ENCODE measurements at places on chromosomes 13 and 19.
A peak's percentile ranks its signal among the peaks of the same experiment; 100 is the strongest.

- no peak for DNase-seq
Measured at GRCh38 chr19:51726049-51726448, 2.3 kb upstream of the HAS1 start.

DNA sequence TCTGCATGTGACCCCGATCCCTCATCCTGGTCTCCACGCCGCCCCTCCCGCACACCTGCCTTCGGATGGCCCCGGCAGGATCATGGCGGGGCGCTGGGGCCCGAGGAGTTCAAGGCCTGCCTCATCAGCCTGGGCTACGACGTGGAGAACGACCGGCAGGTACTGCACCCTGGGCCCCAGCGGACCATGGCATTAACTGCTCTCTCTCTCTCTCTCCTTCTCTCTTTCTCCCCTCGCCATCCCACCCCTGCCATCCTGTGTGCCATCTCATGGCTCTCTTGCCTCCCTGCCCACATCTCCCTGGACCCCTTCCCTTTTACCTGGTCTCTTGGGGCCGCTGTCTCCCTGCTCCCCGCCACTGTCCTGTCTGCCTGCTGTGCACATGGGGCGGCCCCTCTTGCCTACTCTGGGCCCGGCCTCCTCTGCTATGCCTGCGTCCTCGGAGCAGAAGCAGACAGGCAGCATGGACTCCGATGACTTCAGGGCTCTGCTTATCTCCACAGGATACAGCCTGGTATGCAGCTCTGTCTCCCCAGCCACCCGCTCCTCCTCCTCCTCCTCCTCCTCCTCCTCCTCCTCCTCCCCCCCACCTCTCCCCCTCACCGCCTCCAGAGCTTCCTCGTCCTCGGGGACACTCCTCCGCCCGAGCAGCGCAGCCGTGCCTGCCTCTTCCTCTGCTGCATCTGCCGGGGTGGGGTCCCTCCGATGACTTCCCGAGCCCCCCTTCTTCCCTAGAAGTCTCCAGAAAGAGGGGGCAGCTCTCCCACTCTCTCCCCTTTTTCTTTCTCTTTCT lies 16.2 kb downstream of the CAPN12 start:
- no peak for DNase-seq

- no peak for DNase-seq
Measured at GRCh38 chr13:51726446-51727193, 77.3 kb downstream of the DHRS12 start.

- DNase-seq = no peak
Measured at GRCh38 chr13:96417939-96418685, 328.2 kb downstream of the HS6ST3 start.

- no peak for DNase-seq
Measured at GRCh38 chr13:106526738-106527444, 8.6 kb downstream of the EFNB2 start.

GRCh38 chr13:84607261-84608013 lies 725.2 kb upstream of the SLITRK1 start:
- no peak for DNase-seq

DNA sequence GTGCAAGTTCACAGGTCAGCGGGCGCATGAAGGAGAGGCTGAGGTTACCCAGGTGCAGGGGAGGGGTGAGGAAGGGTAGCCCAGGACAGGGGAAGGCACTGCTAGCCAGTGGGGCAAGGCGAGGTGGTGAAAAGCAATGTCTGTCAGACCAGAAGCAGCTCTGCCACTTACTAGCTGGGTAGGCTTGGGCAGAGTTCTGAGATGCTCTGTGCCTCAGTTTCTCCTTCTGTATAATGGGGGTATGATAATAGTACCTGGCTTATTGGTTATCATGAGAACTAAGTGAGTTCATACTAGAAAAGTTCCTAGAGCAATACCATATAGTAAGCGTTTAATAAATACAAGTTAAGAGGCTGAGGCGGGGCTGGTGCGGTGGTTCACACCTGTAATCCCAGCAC lies 14.3 kb upstream of the SCN1B start:
- DNase-seq = no peak

DNA sequence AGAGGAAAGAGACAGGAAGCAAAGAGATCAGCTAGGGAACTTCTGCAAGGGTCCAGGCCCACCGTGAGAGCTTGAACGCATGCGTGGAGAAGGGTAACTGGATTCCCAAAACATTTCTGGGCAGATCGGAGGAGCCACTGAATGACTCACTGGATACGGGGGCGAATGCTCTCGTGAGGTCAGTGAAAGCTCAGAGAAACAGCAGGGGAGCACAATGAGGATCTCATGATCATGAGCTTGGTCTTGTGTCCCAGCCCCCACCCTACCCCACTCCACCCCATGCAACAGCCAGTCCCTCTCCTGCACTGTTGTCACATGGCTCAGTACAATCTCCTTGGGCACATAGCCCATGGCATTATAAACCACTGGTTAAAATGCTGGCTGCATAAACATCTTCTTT lies 40.6 kb downstream of the DCLK1 start:
- DNase-seq = no peak

DNA sequence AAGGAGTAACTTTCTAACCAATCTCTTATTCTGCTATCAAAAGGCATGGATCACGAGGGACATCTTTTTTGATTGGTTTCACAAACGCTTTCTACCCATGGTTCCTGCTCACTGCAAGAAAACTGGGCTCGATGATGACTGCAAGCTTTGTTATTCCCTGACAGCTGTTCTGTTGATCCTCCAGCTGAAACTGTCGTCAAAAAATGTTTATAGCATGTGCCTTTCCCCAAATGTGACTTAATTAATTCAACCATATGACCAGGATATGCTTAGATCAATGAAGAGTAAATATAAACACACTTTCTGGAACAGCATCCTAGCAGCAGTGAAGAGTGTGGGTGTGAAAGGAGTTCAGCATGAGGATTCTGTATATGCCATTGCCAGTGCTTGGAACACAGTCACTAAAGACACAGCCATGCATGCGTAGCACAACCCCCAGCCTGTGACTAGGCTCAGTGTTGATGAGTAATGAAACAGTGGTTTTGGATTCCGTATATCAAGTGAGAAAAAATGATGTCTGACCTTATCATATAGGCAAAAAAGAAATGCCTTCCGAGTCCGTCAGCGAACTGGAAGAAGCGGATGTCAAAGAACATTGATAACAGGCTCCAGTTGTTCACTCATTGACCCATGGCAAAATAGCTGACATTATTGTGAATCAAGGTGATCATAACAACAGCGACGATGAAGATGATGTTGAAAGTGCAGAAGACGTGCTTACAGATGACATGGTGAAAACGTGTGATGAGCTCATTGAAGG lies 347.4 kb downstream of the FGF9 start:
- no peak for DNase-seq

- DNase-seq = no peak
Measured at GRCh38 chr13:85725433-85725832, 73.8 kb downstream of the SLITRK6 start.

DNA sequence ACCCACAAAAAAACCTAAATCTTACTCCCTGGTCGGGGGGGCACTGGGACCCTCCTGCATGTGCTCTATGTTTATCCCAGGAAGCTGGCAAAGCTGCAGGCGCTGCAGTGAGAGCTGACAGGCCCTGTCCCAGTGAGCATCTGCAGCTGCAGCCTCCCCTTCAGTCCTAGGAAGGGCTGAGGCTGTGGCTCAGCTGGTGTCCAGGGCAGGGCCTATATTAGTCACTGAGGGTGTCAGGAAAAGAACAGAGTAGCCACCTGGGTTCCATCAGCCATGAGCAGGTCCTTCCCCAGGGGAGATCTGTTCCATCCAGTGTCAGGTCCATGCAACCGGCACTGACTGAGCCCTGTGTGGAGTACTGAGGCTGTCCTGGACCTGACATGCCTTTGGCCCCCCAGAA lies 120.5 kb downstream of the TNFRSF19 start:
- DNase-seq = no peak

- no peak for DNase-seq
Measured at GRCh38 chr13:27679396-27679795, 57.7 kb downstream of the POLR1D start.

DNA sequence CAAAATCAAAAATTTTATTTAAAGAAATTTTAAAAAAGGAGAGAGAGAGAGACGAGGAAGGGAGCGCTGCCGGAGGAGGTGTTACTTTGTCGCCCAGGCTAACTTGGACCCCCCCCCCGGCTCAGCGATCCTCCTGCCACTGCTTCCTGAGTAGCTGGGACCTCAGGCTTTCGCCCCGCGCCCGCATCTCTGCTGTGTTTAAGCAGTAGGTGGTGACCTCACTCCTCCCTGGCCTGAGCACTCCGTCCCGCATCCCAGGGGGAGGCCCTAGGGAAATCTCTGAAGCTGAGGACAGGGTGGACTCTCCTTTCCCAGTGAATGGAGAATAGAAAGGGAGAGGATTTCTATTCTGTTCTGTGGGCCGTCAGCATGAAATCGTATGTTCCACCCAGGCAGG lies 485 bp upstream of the ZNF845 start:
- DNase-seq = peak; percentile 47

DNA sequence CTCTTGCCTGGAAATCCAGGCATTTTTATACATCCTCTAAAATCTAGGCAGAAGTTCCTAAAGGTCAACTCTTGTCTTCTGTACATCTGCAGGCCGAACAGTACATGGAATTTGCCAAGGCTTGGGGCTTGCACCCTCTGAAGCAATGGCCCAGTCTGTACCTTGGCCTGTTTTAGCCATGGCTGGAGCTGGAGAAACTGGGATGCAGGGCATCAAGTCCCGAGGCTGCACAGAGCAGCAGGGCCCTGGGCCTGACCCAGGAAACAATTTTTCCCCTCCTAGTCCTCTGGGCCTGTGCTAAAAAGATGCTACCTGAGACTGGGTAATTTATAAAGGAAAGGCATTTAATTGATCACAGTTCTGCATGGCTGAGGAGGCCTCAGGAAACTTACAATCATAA lies 520.8 kb upstream of the MIR17HG start:
- DNase-seq = no peak

DNA sequence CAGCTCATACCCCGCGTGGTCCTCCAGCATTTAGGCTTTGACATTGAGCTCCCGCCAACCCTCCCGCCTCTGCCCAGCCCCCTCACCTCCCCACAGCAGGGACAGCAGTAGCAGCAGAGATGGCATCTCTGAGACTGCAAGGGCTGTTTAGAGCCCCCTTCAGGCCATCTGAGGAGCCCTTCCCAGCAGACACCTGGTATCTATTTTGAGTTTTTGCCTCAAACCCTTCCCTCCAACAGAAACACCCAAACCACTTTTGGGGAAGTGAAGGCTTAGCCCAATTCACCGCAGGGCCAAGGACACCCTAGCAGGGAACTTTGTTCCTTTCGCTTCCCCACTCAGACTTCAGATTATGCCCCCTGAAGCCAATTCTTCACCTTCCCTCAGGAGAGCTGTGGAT lies 6.3 kb upstream of the ZNF175 start:
- no peak for DNase-seq

DNA sequence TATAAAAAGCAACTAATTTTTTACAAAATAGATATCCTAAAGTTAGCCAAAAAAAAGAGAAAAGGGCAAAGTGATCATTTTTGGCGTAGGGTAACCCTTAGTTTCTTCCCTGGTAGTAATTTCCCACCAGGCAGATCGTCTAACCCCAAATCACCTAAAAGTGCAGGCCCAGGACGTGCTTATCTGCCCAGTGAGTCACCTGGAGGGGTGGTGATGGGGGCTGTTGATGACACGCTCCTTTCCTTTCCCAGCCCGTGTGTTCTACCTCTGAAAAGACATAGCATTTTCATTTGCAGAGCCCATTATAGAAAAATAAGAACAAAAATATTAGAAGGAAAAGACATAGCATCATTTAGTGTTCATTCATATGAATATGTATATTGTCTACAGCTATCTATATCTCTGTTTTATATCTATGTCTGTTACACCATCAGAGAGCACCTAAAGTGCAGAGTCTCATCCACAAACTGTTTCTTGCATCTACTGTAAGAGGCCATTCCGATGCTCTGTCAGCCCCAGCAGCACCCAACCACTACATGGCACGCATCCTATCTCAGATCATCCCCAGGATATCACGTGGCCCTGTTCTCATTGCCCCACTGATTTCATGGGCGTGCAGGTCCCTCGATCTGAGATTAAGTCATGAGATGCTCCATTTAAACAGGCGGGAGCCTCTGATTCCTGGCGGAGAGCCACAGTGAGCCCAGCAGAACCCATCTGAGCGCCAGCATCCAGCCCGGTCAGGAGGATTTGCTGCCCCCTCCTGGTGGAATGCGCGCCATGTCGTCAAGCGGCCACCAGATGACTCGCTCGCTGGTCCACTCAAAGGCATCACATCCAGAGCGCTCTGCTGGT lies 8.5 kb upstream of the LILRB3 start:
- peak; percentile 92 for DNase-seq

GRCh38 chr19:46785054-46785979 lies 3.1 kb downstream of the SLC1A5 start:
- DNase-seq = no peak

Data from left lobe of liver (tissue), 2 donors.